ENCODE measurements at places on chromosomes 7 and 10. TPM values are rescaled to one million over a fixed set of nuclear protein-coding genes. Genes with fewer than 3 reads are reported as not detected.

VGF gene
- total RNA-seq: not detected

DNA sequence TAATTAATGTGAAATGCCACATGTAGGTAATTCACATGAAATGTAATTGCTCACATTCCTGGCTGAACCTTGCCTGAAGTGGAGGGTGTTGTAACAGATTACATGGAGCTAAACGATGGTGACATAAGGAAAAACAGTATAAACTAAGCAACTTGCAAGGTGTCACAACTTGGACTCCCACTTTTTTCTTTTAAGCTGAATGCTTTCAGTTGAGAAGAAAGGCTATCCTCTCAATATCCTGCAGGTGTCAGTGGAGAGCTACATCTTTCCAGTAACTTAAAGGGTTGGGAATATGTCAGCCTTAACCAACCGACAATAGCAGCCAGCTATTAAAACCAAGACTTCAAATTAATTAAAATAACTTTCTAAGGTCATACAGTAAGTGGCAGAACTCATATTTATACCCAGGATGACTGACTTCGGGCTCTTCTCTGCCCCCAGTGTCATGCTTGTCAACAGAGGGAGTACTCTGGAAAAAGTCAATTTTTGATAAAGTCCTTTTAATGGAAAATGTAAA is 33.7 kb downstream of the NRBF2 start:
- no peak for DNase-seq

DNA sequence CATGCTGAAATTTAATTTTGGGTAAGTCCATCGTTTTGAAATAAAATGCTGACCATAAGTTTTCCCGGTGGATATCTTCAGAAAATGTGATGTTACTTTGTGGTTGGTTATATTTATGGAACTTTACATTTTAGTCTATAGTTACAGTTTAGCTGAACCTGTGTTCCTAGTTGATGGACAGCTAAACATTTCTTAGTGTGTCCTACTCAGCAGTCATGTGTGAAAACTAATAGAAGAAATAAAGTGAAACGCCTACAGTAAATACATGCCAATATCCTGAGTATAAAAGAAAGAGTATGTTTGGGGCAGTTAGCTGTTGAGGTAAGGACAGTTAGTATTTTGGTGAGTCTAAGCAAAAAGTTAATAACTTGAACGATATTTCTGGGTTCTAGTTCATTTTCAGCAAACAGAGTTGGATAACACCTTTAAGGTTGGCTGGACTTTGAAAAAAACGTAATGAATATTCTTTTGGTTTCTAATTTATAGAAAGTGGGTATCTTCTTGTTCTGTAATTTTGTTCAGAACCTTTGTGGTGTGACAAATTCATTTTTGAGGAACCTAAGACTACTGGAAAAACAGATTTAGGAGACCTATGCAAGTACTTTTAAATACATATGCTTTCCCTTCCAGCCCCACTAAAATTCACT is 28.7 kb downstream of the LCOR start:
- DNase-seq: no peak

- no peak for DNase-seq
These were observed 18.5 kb upstream of the TRIM56 start for GRCh38 chr7:101066833-101067177.

DNA sequence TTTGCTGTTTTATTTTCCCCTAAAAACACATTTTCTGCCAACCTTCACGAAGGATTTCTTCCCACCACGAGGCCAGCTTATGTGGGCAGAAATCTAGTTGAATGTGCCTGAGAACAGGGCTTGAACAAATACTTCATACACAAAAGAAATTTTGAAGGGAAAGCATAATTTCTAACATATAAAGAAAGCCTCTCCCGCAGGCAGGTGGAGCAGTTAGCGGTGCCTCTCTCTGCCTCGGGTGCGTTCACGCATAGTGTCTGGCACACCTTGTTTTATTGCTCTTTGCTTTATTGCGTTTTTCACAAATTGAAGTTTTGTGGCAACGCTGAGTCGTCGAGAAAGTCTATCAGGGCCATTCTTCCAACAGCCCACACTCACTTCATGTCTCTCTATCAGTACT is 7.0 kb upstream of the CSGALNACT2 start:
- no peak for DNase-seq

- peak; percentile 39 for DNase-seq
These were observed 38.3 kb downstream of the PRF1 start for GRCh38 chr10:70564113-70564725.

DNA sequence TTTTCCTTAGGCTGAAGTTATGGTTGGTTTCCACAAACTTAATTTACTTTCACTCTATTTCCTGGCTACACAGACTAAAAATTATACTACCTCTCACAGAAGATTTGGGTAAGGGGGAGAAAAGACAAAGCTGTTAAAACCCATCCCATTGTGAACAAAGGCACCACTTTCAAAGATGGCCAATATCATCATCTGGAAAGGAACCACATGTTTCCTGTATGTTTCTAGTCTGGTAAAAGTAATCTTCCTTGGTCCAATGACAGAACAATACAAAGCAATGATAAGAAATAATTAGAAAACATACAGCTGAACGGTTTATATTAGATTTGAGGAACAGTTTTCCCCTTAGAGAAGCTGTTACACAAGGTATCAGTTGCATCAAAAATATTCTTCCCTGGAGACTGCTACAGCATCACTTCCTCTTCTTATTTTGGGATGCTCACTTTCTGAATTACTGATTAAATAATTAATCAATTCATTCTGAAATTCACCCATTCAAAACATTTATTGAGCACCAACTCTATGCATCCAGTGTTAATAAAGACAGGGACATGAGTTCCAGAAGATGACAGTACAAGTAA is 8.5 kb upstream of the SFR1 start:
- no peak for DNase-seq

DNA sequence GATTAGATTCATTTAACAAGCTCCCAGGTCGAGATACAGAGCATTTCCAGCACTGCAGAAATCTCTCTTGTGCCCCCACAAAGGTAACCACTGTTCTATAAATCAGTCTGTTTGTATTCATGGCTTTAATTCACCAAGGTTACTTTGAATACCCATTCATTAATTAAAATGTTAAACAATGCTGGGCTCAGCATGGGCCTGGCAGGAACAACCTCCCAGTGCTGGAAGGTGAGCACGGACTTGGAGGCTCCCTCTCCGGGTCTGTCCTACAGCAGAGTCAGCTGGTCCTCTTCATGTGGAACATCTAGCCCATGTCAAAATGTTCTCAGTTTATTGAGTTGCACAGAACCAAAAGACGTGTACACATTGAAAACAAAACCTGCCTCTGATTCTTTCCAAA is 15.6 kb upstream of the EFCAB10 start:
- DNase-seq: no peak

DNAJC12 gene
- 1.9 TPM for total RNA-seq

DNA sequence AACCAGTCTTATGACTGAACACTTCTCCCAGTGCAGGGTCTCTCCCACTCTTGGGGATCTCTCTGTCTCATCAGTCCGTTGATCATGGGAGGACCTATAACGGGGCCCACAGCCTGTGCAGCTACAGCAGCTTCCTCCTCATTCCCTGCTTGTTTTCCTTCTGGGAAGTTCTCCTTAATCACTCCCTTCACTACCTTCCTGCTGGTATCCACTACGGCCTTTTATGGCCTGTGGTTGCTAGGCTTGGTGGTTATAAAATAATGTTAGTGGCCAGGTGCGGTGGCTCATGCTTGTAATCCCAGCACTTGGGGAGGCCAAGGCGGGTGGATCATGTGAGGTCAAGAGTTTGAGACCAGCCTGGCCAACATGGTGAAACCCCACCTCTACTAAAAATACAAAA is 3.5 kb upstream of the ZNF282 start:
- no peak for DNase-seq

- no peak for DNase-seq
These were observed 29.6 kb upstream of the ATXN7L1 start for GRCh38 chr7:105905910-105906568.

HUS1 gene
- total RNA-seq: 28.2 TPM

DNA sequence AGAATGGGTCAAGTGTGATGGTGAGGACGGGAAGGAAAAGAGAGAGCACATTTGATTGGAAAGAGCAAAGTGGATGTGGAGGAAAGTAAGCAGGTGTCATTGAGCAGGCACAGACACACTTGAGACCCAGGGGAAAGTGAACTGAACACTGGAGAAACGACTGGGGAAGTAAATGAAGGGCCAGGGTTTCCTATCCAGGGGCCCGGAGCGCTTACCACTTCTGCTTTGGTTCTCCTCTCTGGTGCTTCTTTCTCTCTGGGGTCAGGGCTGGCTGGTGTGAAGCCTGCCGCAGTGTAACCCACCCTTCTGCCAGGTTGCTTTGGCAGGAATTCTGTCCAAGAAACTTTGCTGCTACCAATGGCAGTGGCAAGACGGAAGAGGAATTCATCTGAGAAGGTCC is 219.3 kb downstream of the SKAP2 start:
- no peak for DNase-seq

Measured in aorta (tissue), 5 donors.